T-helper 17 cell (primary cell): ENCODE measurements at places on chromosomes 2 and 18. TPM values are rescaled to one million over a fixed set of nuclear protein-coding genes. Genes with fewer than 3 reads are reported as not detected.

Gene TMEM169
- total RNA-seq: 1.6 TPM

Gene CCBE1
- total RNA-seq: not detected

Gene PPM1G
- 43.6 TPM for total RNA-seq

Gene CDK15
- not detected for total RNA-seq

Gene PJVK
- 3.8 TPM for total RNA-seq

Gene MBOAT2
- 4.9 TPM for total RNA-seq

Gene ABCA12
- total RNA-seq: not detected

Gene RGPD4
- total RNA-seq: 0.39 TPM

Gene IL1R2
- 1.1 TPM for total RNA-seq

DNA sequence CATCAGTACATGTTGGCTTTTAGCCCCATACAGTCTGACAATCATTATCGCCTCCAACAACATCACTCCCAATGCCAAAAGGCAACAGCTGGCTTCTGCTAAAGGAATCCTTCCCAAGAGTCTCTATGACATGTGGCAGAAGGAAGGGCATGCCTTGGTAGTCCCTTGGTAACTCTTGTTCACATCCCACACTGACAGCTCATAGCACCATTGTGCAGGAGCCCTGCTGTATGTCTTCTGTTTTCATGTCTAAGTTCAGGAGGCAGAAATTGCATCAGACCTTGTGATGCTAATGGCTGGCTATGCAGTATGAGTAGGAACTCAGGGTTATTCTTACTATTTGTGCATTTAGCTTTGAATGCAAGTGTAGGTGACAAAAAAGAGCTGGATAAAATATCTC lies 392.1 kb downstream of the PTH2R start:
- no peak for DNase-seq

- DNase-seq: no peak
Measured at GRCh38 chr2:122949523-122949922, 1075.6 kb upstream of the CNTNAP5 start.

- DNase-seq: no peak
Measured at GRCh38 chr2:207682557-207682956, 28.9 kb upstream of the CCNYL1 start.

DNA sequence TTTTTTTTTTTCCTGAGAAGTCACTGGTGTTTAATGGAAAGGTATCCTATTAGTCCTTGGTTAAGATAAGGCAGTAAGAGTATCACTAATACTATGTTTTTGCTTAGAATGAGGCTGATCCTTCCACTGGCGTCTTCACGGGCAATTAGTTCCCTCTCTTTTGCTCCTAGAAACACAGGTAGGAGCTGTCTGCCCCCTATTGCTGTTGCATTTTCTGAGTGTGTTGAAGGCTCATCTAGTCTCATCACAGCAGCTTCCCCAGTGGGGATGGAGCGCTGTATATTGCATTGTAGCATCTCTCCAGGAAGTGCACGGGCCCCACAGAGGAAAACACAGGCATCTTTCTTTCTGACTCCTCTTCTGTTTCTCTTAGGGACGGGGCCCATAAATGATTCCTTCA lies 145.0 kb downstream of the NAPG start:
- DNase-seq: no peak

DNA sequence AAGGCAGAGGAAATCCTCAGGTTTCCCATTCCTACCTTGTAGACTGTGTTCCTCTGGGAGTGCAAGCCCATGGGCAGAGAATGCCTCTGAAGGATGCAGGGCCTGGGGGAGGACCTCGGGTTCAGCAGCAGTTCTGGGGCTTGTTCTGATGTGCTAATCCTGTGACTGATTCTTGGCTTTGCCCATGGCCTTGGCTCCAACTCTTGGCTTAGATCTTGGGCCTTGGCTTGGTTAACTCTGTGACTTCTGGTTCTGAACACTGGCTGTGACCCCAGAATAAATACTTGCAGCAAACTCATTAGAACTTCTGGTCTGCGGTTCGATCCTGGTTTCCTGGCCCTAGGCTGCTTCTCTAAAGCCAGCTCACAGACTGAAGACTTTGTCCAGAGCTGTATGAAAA lies 366.9 kb upstream of the ZEB2 start:
- no peak for DNase-seq

DNA sequence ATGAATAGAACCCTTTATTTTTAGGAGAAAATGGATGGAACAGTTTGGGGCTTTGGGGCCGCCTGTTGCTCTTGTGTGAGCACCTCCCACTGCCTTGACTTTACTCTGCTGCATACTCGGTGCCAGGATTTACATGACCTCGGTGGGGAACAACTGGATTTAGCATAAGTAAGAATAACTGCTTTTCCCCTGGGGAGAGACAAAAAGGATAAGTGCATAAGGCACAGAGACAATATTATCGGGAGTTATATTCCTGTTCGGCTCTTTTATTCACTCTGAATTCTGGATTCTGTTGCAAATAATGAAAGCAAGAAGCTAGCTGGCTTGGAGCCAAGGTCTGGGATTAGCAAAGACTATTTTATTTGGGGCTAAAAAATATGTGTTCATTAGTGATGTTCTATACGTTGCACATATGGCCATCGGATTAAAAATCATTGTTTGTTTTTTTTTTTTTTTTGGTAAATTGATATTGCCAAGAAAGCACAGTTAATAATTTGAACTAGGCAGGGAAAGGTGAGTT lies 69.8 kb downstream of the CYBRD1 start:
- no peak for DNase-seq

- no peak for DNase-seq
Measured at GRCh38 chr2:166419616-166419934, 43.8 kb upstream of the SCN9A start.

- no peak for DNase-seq
Measured at GRCh38 chr2:227853765-227854271, 17.6 kb upstream of the DAW1 start.

DNA sequence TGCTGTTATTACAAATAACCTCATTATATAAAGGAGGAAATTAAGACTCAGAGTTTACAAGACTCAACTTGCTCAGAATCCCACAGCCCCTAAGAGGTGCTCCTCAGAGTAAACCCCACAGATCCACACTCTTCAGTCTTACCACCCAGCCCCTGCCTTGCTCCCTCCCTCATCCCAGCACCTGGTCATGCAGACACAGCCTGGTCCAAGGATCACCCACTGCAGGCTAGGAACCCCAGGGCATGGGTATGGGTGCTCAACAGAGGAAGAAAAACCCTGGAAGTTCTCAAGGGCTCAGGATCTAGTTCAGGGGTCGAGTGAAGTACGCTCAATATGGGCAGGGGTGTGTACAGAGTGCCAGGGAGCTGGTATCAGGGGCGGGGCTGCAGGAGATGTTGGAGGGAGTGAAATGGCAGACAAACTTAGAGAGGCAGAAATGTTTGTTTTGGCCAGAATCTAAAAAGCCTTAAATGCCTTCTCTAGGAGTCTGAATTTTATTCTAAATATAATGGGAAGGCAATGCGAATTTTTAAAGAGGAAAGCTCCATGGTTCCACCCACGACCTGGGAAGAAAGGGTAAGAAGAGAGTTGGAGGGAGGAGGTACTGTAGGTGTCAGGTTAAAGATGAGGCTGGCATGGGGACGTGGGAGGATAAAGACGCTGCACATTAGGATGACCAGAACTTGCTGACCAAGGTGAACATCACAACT lies 79.1 kb upstream of the MGAT4A start:
- DNase-seq: no peak

DNA sequence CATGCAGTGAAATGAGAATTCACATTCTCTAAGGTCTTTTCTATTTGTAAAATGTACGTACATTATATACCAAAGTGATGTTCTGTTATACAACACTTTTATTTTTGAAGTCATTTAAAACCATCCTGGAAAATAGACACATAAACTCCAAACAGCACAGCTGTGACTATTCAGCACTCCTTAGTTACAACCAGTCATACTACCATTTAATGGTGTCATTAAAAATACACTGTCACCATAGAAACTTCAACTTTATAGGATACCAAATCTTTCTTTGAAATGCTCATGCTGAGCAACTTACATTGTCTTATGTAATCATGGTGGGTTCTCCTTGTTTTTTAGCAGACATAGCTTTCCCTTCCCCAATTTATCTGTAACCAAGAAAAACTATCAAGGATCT lies 85.3 kb downstream of the METTL4 start:
- DNase-seq: no peak

GRCh38 chr18:41917181-41917580 lies 37.9 kb upstream of the PIK3C3 start:
- no peak for DNase-seq

DNA sequence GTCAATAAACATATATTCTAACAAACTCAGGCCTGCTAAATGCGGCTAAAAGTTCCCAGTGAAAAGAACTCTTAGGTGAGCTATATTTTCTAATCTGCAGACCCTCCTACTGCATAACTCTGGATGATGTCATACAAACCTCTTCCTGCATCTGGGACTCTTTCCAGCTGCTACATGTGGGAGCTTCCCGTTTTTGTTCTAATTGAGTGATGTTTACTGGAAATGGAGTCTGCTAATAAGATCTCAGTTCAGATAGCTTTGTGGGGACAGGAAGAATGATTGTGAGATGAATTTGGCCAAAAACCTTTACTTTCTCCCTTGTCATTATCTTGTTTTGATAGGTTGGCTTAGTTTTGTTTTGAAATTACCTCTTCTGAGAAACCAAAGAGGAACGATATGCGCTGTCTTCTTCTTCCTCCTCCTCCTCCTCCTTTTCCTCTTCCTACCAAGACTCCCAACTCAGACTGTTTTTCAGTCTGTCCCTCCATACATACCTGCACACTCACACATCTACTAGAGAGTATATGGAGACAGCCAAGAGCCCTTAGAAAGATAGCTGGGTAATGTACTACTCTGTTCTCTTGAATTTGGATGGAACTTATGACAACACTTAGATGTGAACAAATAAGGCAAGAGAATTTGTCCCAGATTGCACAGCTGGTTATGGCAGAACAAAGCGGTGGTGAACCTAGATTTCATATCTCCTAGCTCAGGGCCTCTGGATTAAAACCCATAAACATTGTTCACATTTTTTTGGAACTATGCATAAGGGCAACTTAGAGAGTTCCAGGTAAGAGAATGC lies 39.8 kb upstream of the AAK1 start:
- no peak for DNase-seq

DNA sequence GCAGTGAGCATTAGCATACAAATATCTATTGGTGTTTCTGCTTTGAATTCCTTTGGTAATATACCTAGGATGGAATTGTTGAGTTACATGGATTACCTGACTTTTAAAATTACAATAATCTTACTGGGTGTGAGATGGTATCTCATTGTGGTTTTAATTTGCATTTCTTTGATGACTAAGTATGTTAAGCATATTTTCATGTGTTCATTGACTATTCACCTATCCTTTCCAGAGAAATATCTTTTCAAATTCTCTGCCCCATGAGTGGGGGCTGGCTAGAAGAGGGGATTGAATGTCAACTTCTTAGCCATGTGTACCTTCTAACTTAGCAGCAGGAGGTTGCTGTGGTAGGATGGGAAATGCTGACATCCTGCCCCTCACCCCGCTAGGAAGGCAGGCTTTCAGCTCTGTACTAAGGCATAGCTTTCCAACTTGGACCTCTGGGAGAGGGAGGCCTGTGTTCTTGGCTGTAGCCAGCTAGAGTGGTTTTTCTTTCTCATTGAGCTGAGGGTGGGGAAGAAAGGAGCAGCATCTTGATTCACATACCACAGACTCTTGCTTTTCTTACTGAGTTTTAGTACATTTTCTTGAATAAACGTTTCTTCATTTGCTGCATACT lies 63.3 kb upstream of the TTC27 start:
- DNase-seq: no peak

DNA sequence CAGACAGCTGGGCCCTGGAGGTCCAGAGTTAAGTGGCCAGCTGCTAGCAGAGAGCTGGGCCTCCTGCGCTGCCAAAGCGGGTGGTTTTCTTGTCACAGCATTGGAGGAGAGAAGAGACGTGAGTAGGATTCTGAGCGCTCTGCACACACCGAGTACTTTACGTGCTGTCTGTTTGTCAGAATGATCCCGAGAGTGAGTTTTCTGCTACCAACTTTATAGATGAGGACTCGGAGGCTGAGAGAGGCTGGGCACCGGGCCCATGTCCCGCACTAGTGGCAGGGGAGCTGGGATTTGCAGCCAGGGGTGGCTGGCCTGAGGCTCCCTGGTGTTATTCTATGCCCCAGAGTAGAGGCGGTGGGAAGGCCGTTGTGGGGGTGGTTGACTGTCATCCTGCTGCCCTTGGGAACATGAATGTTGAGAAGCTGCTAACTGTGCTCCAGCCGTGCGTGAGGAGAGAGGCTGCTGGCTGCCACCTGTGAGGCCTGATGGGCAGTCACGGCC lies 36.3 kb upstream of the MBP start:
- DNase-seq: no peak

DNA sequence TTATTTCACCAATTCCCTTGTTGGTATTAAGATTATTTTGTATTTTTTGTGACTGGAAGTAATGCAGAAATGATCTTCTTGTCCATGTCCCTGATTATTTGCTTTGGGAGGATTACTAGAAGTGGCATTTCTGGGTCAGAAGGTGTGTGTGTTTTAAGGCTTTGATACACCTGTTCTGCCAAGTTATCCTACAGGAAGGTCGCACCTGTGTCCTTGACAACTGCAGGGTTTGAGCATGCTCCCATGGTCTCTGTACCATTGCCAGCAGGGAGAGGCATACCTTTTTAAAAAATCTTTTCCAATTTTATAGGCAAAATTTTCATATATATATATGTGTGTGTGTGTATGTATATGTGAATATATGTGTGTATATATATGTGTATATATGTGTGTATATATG lies 29.7 kb downstream of the KDM3A start:
- DNase-seq: no peak
